ENCODE measurements at places on chromosomes 4 and X.
A peak's percentile ranks its signal among the peaks of the same experiment; 100 is the strongest.

GRCh38 chr4:63578383-63578782 is 830.9 kb downstream of the TECRL start:
- no peak for DNase-seq

- DNase-seq: no peak
These were observed 15.1 kb upstream of the GPRIN3 start for GRCh38 chr4:89322671-89323070.

DNA sequence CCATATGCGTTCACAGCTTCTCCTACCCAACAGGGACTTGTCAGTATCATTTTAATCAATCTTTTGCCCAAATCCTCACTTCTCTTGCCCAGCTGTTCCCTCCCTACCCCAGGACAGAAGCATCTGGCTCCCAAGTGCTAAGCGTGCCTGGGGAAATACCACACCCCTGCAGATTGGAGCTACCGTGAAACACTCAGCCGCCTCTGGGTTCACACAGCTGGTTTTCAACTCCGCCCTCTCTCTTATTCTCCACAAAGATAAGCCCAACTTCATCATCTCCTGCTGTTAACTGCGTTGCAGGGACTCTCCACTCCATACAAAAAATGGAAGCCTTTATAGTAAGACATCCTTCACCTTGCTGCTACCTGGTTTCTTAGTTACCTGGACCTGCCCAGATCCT is 147.3 kb upstream of the FTHL17 start:
- no peak for DNase-seq

DNA sequence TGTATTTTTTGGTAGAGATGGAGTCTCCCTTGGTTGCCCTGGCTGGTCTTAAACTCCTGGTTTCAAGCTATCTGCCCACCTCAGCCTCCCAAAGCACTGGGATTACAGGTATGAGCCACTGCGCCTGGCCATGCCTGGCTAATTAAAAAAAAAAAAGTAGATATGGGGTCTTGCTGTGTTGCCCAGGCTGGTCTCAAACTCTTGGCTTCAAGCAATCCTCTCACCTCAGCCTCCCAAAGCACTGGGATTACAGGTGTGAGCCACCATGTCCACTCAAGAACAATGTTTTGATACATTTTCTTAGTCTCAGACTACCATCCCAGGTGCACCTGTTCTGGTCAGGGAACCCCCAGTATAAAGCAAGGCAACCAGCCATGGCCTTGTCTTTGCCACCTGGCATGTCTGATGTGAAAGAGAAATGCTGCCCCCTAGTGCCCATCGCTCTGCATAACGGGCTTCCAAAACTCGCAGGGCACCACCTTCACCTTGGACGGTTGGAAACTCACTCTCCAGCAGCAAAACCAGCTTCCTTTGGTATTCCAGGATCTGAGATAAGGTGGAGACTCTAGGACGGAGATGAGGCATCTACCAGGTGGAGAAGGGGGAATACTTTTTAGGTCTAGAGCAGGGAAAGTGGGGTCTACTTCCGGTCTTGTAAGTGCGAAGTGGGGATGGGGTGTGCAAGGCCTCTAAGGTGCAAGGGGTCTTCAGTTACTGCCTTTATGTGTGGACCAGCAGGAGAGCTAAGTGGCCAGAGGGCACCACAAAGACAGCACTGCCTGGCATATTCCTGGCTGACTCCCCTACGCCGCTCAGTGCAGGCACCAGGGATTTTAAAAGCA is 47.7 kb upstream of the AFAP1 start:
- peak; percentile 66 for DNase-seq

DNA sequence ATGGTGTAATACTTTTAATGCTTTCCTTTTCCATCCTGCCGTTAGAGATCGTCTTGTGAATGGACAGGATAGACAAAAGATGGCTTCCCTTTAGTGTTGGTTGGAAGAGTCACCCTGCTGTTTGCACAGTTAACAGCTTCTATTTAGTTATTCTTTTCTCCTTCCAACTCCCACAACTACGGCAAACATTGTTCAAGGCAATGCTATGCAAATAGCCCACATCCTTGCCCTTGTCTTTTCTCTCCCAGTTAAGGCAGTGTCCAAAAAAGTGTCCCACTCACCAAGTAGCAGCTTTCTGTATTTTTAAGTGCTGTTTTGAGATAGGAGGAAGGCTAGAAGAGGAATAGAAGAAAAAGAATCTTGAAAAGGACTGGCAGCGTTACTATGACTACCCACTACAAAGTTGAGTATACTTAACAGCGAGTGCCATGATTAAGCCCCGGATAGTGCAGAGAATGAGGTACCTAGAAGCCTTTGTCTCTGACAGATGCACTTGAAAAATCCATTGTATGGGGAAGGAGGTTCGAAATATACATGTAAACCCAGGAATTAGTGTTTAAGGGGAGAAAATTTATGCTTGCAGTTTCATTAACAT is 12.1 kb upstream of the RUFY3 start:
- DNase-seq: no peak

DNA sequence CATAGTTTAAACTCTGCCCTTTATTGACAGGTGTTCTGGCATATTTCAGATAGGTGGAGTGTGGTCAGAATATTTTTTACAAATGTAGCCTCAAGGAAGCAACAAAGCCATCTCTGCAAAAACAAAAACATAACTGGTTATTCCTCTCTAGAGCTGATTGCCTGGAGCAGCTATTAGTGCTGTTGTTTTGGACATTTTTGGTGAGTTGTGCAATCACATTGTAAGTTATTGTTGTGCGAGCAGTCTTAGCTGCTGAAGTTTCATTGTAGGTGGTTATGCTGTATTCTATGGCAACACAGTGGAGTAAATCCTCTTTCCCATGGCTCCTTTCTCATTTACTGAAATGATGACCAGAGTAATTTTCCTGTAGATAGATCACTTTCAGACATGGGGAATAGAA is 1413.0 kb downstream of the PCDH7 start:
- no peak for DNase-seq

GRCh38 chr4:101010987-101011386 is 336.3 kb downstream of the PPP3CA start:
- no peak for DNase-seq

DNA sequence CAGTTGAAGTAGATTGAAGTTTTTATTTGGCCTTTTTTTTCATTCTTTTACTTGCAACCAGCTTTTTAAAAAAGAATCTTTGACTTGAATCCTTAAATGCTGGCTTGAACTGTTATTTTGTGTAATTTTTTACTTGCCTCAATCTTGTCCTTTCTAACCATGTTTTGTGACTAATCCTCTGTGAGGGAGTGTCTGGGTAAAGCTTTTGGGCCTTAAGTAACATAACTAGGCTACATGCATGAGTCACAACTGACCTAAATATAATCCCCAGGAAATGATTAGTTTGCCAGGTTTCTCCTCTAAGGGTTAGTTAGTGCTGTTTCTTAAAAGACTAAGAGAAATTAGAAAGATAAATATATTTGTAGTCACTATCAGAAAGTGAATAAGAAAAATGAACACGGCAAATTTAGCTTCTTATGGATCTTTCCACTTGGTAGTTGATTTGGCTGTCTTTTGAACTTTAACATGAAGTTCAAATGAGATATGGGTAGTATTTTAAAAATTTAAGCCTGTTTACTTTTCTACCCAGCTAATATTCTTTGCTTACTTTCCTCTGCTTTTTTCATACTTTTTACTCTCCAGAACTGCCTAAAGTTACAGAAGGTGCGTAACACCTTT is 13.0 kb downstream of the EXOC1 start:
- peak; percentile 80 for DNase-seq

GRCh38 chr4:55500072-55500471 is 46.6 kb downstream of the CLOCK start:
- DNase-seq: no peak

GRCh38 chr4:115851918-115852766 is 738.7 kb upstream of the NDST4 start:
- peak; percentile 73 for DNase-seq

DNA sequence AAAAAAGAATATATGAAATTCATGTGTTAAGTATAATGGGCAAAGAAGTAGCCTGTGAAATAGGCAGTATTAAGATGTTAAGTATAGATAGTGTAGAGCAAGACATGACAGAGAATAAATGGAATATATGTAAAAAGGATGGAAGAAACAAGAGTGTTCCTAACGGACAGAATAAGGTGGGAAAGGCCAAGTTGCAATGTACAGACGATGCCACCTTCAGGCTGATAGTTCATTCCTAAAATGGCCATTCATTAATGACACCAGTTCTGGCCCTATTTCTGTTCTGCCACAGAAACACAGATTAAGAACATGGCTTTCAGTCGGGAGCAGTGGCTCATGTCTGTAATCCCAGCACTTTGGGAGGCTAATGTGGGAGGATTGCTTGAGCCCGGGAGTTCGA is 4.4 kb upstream of the FAM184B start:
- no peak for DNase-seq

- peak; percentile 22 for DNase-seq
These were observed 981.9 kb upstream of the TENM3 start for GRCh38 chr4:181261279-181261678.

DNA sequence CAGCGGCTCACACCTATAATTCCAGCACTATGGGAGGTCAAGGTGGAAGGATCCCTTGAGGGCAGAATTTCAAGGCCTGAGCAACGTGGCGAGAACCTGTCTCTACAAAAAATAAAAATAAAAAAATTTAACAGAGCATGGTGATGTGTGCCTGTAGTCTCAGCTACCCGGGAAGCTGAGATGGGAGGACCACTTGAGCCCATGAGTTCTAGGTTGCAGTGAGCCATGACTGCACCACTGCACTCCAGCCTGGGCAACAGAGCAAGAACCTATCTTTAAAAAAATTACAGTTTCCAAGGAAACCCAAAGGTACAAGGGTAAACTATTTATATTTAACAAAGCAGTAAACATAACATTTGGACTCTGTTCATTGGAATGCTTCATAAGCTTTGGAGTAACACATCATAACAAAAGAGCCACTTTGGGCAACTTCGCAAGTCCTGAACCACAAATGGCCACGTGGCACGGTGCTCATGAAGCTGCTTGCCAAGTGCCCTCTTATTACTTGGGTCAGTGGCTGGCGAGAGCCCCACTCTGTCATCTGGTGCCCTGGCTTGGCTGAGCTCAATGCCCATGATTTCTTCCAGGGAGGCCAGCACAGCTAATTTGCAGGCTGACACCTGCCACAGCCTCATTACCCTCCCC is 165.6 kb downstream of the SH3KBP1 start:
- DNase-seq: no peak

GRCh38 chrX:132652871-132653270 is 164.0 kb upstream of the MBNL3 start:
- DNase-seq: no peak

DNA sequence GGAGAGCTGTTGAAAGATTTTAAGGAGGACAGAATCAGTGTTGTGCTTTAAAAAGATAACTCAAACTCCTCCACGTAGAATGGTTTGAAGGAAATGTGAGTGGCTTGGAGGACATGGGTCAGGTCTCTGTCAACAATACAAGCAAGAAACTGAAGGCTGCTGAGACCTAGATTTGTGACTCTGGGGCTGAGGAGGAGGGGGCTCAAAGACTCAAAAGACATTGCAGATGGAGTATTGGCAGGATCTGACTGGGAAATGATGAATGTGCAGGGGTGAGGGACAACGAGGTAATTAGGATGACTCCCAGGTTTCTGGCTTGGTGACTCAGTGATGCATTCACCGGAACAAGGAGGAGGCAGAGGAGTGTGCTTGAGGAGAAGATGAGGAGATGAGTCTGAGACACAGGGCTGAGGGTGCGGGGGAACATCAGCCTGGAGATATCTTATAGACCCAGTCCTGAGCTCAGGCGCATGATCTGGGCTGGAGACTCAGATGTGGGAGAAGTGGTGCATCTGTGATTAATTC is 3.3 kb upstream of the RPS4X start:
- peak; percentile 26 for DNase-seq

GRCh38 chrX:28988246-28988645 is 401.0 kb downstream of the IL1RAPL1 start:
- no peak for DNase-seq

GRCh38 chr4:721261-722168 is 15.9 kb downstream of the PCGF3 start:
- no peak for DNase-seq

- no peak for DNase-seq
These were observed 36.1 kb downstream of the NFKB1 start for GRCh38 chr4:102537269-102537668.

DNA sequence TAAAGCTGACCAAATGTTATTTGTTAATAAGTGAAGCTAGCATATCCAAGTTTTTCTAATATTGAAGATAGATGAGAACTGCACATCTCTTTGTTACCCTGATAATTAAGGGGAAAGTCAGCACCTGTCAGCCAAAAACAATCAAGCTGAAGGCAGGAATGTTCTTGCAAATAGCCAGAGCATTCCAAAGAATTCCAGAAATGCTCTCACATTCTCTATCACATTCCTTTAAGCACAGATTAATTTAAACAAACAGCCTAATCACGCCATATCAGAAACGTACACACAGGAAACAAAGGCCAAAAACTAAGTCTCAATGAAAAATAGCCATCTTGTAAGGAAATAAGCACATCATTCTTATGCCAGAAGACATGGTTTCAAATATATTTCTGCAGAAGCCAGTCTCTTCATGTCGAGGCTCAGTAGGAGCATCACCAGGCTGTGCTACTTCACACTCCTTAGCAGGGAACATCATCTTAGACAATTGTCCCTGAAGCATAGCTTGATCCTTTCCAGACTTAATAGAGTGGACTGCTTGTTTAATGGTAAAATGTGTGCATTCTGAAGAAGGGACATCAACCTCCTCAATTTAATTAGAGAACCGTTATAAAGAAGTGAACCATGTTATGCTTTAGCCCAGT is 252.9 kb upstream of the TTC29 start:
- no peak for DNase-seq

DNA sequence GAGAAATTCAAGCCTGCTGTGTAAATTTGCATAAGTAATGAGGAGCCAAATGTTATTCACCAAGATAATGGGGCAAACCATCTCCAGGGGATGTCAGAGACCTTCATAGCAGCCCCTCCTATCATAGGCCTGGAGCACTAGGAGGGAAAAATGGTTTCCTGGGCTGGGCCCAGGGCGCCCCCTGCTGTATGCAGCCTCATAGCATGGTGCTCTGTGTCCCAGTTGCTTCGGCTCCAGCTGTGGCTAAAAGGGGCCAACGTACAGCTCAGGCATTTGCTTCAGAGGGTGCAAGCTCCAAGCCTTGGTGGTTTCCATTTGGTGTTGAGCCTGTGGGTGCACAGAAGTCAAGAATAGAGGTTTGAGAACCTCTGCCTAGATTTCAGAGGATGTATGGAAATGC is 859.3 kb downstream of the RPA4 start:
- no peak for DNase-seq

DNA sequence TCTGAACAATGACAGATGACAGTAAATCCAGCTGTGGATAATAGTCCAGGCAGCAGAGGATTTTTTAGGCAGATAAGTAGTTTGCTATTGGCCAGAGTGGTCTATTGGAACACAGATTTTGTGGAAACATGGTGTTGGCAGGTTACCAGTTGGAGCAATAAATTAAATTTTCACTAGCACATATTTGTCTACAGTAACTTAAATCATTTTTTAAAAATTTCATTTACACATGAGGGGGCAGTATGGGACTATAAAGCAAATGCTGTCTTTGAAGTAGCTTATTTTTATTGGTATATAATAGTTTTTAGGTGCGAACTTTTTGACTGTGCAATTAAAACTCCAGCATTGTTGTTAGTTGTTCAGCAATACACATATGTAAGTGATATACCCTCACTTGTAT is 289.8 kb downstream of the ARHGAP10 start:
- peak; percentile 66 for DNase-seq

- DNase-seq: no peak
These were observed 58.0 kb downstream of the STAP1 start for GRCh38 chr4:67616478-67616877.

GRCh38 chrX:70480660-70481018 is 36.0 kb downstream of the DLG3 start:
- DNase-seq: no peak

GRCh38 chr4:61202638-61203435 is 2.7 kb downstream of the ADGRL3 start:
- peak; percentile 79 for DNase-seq

GRCh38 chr4:60400593-60400992 is 799.5 kb upstream of the ADGRL3 start:
- DNase-seq: no peak

All from OCI-M1 (cell line).